RCC 7860 (cell line): ENCODE measurements at places on chromosomes 2 and 18.
A peak's percentile ranks its signal among the peaks of the same experiment; 100 is the strongest.

DNA sequence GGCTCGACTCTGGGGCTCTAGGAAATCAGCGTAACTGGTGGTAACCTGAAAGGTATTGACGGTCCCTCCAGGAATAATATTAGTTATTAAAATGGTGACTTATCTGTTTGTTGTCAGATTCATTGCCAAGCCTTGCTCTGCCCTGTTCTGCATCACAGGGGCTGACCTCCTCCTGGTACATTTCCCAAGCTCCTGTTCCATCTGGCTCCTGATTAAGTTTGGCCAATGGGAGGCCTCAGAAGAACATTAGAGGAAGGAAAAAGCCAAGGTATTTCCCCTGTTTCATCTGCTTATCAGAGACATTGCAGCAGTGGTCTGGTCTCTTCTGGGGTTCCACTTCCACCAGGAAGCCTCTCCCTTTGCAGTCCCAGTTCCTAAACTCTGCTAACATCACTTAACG is 527.0 kb downstream of the TNS1 start:
- DNase-seq = no peak

- DNase-seq = peak; percentile 27
Measured at GRCh38 chr2:1995987-1996386, 251.7 kb upstream of the PXDN start.

GRCh38 chr2:4066217-4066616 is 362.8 kb downstream of the DCDC2C start:
- DNase-seq = no peak

GRCh38 chr2:111196435-111196834 is 75.7 kb downstream of the BCL2L11 start:
- no peak for DNase-seq

DNA sequence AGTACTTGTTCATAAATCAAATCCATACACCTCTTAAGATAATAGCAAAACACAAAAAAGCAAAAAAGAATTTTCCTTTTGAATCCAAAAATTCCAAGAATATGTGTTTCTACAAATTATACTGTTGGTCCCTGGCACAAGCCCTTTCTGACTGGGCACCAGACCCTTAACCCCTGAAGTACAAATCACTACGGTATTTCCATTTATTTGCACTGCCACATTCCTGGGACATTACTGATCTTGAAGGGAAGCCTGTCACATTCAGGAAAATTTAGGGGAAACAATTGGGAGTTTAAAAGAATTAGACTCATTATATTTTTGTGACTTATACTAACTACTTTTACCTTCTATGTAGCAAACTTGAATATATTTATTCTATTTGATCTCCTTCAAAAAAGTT is 98.8 kb downstream of the ZNF521 start:
- no peak for DNase-seq

- DNase-seq = no peak
Measured at GRCh38 chr2:146633159-146633558, 1211.7 kb upstream of the ACVR2A start.

DNA sequence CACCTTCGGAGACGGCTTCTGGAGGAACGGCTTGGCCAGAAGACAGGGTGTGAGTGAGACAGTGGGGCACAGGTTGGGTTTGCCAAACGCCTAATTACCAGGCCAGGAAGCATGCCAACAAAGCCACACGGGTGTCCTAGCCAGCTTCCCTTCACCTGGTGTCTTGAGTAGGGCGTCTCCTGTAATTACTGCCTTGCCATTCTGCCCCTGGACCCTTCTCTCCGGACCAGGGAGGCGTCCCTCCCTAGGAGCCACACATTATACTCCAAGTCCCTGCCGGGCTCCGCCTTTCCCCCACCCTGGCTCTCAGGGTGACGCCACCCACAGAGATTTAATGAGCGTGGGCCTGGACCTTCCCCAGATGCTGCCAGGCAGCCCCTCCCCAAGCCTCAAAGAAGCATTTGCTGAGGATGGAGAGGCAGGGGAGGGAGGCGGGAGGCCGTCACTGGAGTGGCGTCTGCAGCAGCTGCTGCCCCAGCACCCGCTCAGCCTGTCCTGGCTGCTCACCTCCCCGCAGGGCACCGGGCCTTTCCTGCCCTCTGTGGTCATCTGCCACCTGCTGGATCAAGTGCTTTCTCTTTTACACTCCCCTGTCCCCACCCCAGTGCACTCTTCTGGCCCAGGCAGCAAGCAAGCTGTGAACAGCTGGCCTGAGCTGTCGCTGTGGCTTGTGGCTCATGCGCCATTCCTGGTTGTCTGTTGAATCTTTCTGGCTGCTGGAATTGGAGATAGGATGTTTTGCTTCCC is 20.7 kb downstream of the FOSL2 start:
- DNase-seq = no peak

DNA sequence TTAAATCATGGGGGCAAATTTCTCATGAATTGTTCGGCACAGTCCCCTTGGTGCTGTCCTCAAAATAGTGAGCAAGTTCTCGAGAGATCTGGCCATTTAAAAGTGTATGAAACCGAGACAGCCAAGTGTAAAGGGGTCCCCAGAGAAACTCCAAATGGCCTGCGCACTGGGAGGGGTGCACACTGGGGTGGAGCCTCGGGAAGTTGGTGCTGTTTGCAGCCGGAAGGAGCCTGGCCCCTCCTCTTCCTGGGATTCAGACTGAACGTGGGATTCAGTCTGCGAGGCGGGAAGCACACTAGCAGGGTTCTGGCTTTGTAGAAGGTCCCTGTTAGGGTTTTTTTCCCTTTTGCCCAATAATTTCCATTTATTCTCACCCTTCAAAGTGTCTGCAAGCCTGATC is 48.8 kb downstream of the RABL2A start:
- no peak for DNase-seq
